ENCODE measurements at places on chromosomes 3 and 15. TPM values are rescaled to one million over a fixed set of nuclear protein-coding genes. Genes with fewer than 3 reads are reported as not detected.

The PLXNB1 gene
- total RNA-seq: 59.2 TPM

- DNase-seq: no peak
Measured at GRCh38 chr3:60386306-60386705, 864.9 kb downstream of the FHIT start.

- no peak for DNase-seq
Measured at GRCh38 chr3:20254268-20255117, 68.5 kb upstream of the SGO1 start.

The POLQ gene
- 0.16 TPM for total RNA-seq

The WDR49 gene
- not detected for total RNA-seq

The DNAJC17 gene
- 51.4 TPM for total RNA-seq

DNA sequence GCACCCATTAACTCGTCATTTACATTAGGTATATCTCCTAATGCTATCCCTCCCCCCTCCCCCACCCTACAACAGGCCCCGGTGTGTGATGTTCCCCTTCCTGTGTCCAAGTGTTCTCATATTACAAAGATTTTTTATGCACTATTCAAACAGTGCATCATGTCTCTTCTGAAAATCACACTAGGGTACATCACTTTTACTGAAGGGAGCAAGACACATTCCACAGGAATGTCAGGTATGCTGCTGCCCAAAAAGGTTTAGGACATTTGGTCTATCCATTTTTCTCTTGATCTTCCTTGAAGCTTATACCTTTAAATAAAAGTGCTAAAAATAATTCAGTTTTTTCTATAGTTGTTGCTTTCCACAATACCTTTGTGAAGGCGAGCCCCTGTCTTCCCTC lies 9.2 kb upstream of the EPHA3 start:
- no peak for DNase-seq

The PIERCE2 gene
- 5.4 TPM for total RNA-seq

- DNase-seq: no peak
Measured at GRCh38 chr15:73436613-73437012, 6.4 kb upstream of the REC114 start.

DNA sequence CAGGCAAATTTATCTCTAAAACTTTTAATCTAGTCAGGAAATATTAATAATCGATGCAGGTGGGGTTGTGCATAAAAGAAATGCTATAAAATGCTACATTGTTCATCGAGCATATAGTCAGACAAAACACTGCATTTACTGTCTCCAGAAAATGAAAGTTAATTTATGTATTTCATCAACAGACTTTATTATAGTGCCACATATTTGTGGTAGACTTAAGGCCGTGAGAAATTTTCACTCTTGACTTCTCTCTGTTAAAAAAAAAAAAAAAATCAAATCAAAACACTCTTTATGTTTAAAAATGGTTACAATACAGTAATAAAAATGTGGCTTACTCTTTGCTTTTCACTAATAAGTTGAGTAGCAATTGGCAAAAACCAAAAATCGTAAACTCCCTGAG lies 67.4 kb downstream of the RBMS3 start:
- DNase-seq: no peak
